ENCODE measurements at places on chromosomes 12 and 14. TPM values are rescaled to one million over a fixed set of nuclear protein-coding genes. Genes with fewer than 3 reads are reported as not detected.

The MMP19 gene
- 2.5 TPM for polyA plus RNA-seq

The ST8SIA1 gene
- 4.4 TPM for polyA plus RNA-seq

The CACNA2D4 gene
- polyA plus RNA-seq = 5.9 TPM

The ALDH1L2 gene
- polyA plus RNA-seq = 1.6 TPM

The PRH2 gene
- 0.55 TPM for polyA plus RNA-seq

The SPRYD3 gene
- 25.0 TPM for polyA plus RNA-seq

The PRB4 gene
- polyA plus RNA-seq = not detected

The PDZRN4 gene
- polyA plus RNA-seq = 3.2 TPM

The AVPR1A gene
- 0.84 TPM for polyA plus RNA-seq

The ITGB7 gene
- polyA plus RNA-seq = 9.5 TPM

The KLHL33 gene
- 0.64 TPM for polyA plus RNA-seq

The CFAP73 gene
- 0.34 TPM for polyA plus RNA-seq

The GLS2 gene
- 1.5 TPM for polyA plus RNA-seq

The NDRG2 gene
- 76.5 TPM for polyA plus RNA-seq

The CAPZA3 gene
- polyA plus RNA-seq = 0.04 TPM

The LIMA1 gene
- 191 TPM for polyA plus RNA-seq

The GPR137C gene
- polyA plus RNA-seq = 4.6 TPM

The LALBA gene
- not detected for polyA plus RNA-seq

The KCNH3 gene
- polyA plus RNA-seq = 2.2 TPM

The CCDC196 gene
- 0.72 TPM for polyA plus RNA-seq

The HAL gene
- 3.6 TPM for polyA plus RNA-seq

The NINJ2 gene
- polyA plus RNA-seq = 2.8 TPM

The MED6 gene
- 31.6 TPM for polyA plus RNA-seq

The LRRC10 gene
- polyA plus RNA-seq = not detected

The SLC2A14 gene
- 0.55 TPM for polyA plus RNA-seq

The C12orf56 gene
- 0.22 TPM for polyA plus RNA-seq

The NANOG gene
- polyA plus RNA-seq = 0.10 TPM

The SIX4 gene
- 0.40 TPM for polyA plus RNA-seq

The MAP3K9 gene
- polyA plus RNA-seq = 3.7 TPM

The TAC3 gene
- polyA plus RNA-seq = 13.5 TPM

The LMNTD1 gene
- 0.22 TPM for polyA plus RNA-seq

The CHST11 gene
- polyA plus RNA-seq = 5.9 TPM

The B4GALNT3 gene
- polyA plus RNA-seq = 5.9 TPM

The SDR9C7 gene
- polyA plus RNA-seq = 0.03 TPM

The FGF6 gene
- polyA plus RNA-seq = 0.07 TPM

The PPM1H gene
- 20.0 TPM for polyA plus RNA-seq

The ENDOU gene
- polyA plus RNA-seq = 1.8 TPM

The SDSL gene
- 17.4 TPM for polyA plus RNA-seq

The ANO4 gene
- 3.4 TPM for polyA plus RNA-seq

The EXD2 gene
- polyA plus RNA-seq = 22.9 TPM

The KLRD1 gene
- polyA plus RNA-seq = 2.6 TPM

The FSCB gene
- polyA plus RNA-seq = not detected

The CFAP54 gene
- 0.46 TPM for polyA plus RNA-seq

The IFT43 gene
- polyA plus RNA-seq = 44.8 TPM

The PELI2 gene
- 25.7 TPM for polyA plus RNA-seq

The OR6C2 gene
- not detected for polyA plus RNA-seq

The KRT79 gene
- polyA plus RNA-seq = not detected

The BATF gene
- 0.67 TPM for polyA plus RNA-seq

The SLC10A1 gene
- 0.13 TPM for polyA plus RNA-seq

The KRT82 gene
- not detected for polyA plus RNA-seq

The SPRYD4 gene
- 4.7 TPM for polyA plus RNA-seq

The TMTC1 gene
- polyA plus RNA-seq = 4.0 TPM

The KRT8 gene
- 1,338 TPM for polyA plus RNA-seq

The TMEM233 gene
- 0.51 TPM for polyA plus RNA-seq

The BCL11B gene
- 4.0 TPM for polyA plus RNA-seq

The TCL1B gene
- polyA plus RNA-seq = 0.03 TPM

The FIGNL2 gene
- 0.76 TPM for polyA plus RNA-seq

Measured in large intestine (tissue), 12 donors.